Panc1 (cell line): ENCODE measurements at places on chromosomes 11 and 22.

GRCh38 chr11:118319337-118319707 lies 14.8 kb downstream of the CD3E start:
- DNase-seq: no peak

- DNase-seq: no peak
These were observed 31.1 kb upstream of the PPARA start for GRCh38 chr22:46119093-46119728.

- no peak for DNase-seq
These were observed 10.3 kb downstream of the PIK3C2A start for GRCh38 chr11:17197431-17197898.

- no peak for DNase-seq
These were observed 64.8 kb downstream of the RPUSD4 start for GRCh38 chr11:126146454-126147192.

- DNase-seq: no peak
These were observed 1.9 kb downstream of the NEAT1 start for GRCh38 chr11:65424205-65425104.

GRCh38 chr11:110896358-110896757 lies 184.1 kb upstream of the ARHGAP20 start:
- no peak for DNase-seq

GRCh38 chr22:19195796-19196731 lies 17.5 kb upstream of the SLC25A1 start:
- no peak for DNase-seq

DNA sequence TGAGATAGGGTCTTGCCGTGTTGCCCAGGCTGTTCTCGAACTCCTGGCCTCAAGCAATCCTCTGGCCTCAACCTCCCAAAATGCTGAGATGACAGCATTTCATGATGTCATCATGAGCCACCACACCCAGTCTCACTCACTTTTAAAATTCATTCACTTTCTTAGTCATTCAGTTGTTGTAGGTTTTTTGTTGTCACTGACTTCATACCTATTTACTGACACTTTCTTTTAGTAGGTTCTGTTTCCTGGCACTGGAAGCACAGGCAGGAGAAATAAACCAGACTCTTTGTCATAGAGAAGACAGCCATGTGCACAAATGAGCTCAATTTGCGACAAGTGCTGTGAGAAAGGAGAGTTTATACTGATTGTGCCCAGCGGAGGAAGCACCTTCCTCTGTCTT lies 10.5 kb downstream of the ART5 start:
- peak; percentile 12 for DNase-seq

- no peak for DNase-seq
These were observed 23.9 kb upstream of the TFIP11 start for GRCh38 chr22:26536056-26536761.

DNA sequence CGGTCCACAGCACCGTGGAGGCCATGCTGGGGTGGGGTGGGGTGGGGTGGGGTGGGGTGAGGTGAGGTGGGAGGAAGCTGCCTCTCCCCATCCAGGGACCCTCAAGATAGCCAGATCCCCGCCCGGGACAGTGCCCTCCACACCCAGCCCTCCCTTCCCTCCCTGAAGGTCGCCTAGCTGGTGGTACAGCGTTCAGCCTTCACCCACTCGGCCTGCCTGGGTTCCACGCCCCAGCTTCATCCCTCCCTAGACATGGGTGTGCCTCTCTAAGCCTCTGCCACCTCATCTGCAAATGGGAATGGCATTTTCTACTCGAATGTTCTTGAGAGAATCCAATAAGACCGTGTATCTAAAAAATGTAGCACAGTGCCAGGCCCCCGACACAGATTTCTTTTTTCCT lies 17.8 kb downstream of the KCTD17 start:
- DNase-seq: no peak

DNA sequence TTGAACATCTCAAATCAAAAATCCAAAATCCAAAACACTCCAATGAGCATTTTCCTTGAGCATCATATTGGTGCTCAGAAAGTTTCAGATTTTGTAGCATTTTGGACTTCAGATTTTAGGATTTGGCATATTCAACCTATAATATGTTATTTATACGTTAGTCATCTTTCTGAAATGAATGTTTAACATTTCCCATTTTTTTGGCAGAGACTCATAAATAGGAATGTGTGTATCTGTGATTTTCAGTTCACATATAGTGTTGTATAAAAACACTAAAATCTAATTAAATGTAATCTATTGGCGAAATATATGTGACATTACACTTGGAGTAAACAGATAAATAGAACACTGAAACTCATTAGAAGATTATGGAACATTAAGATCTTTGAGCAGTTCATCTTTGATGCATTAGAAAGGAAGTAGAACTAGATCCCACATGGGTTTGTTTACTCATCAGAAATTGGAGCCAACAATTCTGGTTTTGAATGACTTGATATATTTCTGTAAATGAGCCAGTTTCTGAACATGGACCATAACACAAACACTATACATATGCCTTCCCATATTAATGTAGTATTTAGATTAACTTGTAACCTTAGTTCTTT lies 153.1 kb downstream of the UVRAG start:
- no peak for DNase-seq

GRCh38 chr11:58259983-58260382 lies 8.1 kb downstream of the OR10W1 start:
- DNase-seq: no peak

- no peak for DNase-seq
These were observed 192.6 kb downstream of the CASP12 start for GRCh38 chr11:104705490-104706190.

DNA sequence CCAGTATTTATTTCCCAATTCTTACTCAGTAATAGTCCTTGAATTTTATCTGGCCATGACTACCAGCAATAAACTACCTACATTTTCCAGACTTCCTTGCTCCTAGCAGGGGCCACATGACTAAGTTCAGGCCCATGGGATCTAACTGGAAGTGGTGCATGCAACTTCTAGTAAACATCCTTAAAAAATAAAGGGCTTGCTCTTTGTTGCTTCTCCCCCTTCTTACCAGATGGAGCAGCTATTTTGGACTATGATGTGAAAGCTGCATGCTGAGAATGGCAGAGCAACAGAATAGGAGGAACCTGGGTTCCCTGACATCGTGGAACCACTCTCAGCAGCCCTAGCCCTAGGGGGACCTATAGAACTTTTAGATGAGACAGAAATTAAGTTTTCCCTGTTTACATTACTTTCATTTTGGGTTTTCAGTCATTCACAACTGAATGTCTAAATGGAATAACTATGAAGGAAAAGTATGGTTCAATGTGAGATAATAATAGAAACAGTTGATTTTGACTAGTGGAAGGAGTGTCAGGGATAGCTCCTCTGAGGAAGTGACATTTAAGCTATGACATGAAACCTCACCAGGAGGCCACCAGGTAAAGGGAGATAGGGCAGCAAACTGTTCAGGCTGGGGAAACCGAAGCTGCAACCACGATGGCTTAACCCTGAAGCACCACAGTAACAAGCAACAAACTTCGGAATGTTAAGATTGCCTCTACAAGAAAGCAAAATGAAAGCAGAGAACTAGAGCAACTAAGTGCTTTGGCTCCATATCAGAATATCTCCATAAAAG lies 48.9 kb downstream of the PHF21A start:
- DNase-seq: no peak

GRCh38 chr11:8354622-8355415 lies 91.1 kb upstream of the LMO1 start:
- no peak for DNase-seq

DNA sequence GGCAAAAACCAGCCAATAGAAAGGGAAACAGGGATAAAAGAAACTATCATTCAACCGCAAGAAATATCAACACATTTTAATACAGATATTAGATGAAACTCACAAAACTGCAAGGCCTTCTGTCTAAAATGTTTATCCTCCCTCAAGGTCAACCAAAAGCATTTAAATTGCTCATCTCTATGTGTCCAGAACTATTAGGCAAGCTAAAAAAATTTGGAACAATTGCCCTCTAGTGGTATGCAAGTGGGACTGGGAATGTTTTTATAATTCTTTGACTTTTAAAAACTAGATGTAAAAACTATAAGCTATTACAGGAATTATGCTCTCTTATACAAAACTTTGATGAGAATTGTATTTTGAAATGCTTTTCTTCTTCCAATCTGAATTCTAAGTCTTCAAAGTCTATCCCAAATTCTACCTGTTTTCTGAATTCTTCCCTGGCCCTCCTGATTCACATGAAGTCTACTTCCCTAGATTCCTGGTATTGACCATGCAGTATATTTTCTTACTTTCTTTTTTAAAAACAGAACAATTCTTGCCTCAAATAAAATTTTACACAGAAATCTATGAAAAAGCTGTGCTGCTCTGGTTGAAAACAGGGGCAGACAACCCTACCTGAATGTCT lies 4.9 kb downstream of the CWC15 start:
- no peak for DNase-seq

DNA sequence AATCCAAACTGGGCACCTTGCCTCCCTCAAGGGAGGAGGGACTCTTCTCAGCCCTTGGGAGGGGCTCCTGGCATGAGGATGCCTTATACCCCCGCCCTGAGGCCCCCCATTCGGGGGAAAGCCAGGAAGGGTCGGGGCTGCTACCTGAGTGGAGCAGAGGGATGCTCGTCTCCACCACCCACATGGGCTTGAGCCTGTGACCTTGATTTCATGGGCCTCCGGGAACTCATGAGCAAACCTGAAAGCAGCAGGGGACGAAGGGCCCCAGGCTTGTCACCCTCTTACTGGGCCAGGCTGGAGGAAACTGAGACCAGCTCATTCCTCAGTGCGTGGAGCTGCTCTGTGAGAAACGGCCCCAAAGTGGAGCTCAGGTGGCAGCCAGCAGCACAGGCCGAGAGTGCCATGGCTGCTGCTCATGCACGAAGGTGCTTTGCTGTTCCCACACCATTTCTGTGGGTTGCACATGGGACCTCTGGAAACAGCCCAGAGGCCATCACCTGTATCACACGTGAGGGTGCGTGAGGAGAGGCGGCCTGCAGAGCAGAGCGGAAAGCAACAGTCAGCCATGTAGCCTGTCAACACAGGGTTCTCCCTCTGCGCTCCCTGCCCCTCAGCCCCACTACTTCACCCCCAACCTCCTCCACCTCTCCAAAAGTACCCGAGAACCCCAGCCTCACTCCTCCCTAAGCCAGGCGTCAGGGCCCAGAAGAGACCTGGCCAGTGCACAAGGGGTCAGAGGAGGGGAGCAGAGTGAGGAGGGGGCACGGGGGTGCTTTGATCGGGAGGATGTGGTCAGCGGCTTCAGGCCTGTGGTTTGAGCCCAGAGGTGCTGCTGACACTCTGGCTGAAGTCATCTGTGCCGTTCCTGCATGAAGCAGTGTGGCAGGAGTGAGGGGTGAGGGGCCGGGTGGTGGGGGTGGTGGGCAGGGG lies 14.1 kb upstream of the IL2RB start:
- DNase-seq: no peak

- DNase-seq: no peak
These were observed 504.3 kb downstream of the FAM181B start for GRCh38 chr11:82229341-82229740.

GRCh38 chr11:110710628-110711381 lies 1.4 kb downstream of the ARHGAP20 start:
- DNase-seq: no peak

GRCh38 chr11:117835576-117835975 lies 11.0 kb upstream of the FXYD2 start:
- no peak for DNase-seq

- no peak for DNase-seq
These were observed 86.5 kb upstream of the GALNT18 start for GRCh38 chr11:11708256-11708655.

DNA sequence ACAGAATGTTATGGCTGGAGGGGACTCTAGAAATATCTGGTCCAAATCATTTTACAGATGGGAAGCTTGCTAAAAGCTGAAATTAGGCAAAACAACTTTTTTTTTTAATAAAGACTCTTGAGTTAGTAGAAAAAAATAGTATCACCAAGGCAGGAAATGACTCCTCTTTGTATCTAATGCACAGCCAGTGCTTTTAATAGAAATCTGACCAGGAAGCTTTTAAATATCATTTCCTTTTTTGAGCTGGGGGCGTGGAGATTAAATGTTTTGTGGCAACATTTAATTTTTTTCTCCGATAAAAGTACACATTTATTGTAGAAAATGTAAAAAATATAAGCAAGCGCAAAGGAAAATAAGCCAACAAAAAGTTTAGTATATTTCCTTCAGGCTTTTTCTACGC lies 22.5 kb downstream of the TRAF6 start:
- no peak for DNase-seq

DNA sequence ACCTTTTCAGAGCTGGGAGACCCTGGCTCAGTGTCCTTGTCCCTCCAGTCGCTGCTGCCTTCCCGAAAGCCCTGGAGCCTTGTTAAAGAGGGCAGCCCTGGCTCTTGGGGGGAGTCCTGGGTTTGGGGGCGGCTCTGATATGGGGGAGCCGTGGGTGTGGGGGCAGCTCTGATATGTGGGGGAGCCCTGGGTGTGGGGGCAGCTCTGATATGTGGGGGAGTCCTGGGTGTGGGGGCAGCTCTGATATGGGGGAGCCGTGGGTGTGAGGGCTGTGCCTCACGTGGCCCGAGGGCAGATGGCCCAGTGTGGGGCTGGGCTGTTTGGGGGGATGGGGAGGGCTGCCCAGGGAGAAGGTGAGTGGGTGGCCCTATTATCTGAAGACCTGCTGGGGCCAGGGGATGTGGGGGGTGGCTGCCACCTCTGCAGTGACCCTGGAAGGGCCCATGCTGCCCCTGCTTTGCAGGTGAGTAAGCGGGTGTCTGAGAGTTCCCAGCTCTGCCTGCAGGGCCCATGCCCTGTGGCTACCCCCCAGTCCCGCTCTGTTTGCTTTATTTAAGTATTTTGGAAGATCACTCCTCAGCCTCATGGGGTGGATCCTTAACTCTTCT lies 30.9 kb upstream of the GRAMD4 start:
- DNase-seq: no peak

GRCh38 chr22:33162196-33162595 lies 104.0 kb upstream of the SYN3 start:
- DNase-seq: no peak

DNA sequence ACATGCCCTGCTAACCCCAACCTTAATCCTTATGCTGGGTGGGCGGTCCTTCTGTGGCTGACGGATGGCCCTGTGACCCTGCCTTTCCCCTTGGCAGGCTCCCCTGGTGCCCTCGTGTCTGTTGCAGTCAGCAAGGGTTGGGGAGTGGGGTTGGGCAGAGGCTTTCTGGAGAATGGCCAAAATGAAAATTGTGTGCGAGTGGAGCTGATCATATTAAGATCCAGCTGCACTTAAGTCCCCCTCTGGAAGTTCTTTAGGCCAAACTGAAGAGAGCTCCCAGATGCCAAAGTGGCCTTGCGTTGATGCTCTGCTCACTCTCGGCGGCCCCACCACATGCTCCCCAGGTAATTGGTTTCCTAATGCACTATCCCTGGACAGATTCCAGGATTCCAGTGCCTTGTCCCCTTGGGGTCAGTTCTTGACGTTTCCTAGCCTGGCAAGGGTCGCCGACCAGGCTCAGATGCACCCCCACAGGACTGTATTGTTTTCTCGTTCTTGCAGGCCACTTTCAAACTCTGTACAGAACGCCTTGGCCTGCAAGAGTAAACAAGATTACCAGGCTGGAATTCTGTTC lies 16.4 kb upstream of the C11orf96 start:
- no peak for DNase-seq
